ENCODE measurements at places on chromosomes 12 and 14. TPM values are rescaled to one million over a fixed set of nuclear protein-coding genes. Genes with fewer than 3 reads are reported as not detected.

DNA sequence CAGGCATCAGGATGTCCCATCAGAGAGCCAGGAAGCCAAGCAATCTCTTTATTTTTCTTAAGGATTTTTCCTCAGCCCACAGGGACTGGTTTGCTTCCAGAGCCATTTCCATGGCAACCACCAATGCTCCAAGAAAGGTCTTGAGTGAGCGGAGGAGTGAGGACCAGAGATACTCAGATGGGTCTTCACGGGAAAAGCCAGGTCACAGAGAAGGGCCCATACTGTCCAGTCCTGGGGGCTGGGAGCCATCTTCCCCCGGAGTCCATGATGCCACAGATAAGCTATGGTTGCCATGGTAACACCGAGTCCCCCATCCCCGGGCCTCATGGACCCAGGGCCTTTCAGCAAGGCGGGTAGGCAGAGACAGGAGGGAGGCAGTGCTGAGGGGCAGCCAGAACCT, 28.6 kb downstream of the CMKLR1 start:
- no peak for DNase-seq

- DNase-seq, result no peak
Observed at GRCh38 chr12:32148372-32148771, 41.7 kb downstream of the BICD1 start.

GRCh38 chr12:12839873-12840579, 26.9 kb downstream of the DDX47 start:
- no peak for DNase-seq

The OR4K17 gene
- polyA plus RNA-seq, result 0.03 TPM

DNA sequence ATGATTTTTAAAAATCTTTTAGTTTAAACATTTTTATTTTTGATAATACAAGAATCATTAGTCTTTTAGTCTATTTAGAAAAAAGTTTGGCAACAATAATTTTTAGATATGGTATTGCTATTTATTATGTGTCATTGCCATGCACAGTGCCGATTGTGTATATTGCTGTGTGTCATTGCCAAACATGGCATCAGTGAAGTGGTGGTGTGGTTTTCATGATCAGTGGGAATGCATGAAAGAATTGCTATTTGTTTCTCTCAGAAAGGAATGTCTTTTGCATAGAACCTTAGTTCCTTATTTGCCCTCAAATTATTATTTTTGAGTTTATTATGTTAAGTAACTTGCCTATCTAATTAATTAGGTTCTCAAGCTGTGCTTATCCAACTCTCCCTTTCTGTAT, 397.5 kb upstream of the PDE3A start:
- no peak for DNase-seq

The MMP14 gene
- polyA plus RNA-seq, result 157 TPM

- DNase-seq, result no peak
Observed at GRCh38 chr14:74988131-74988530, 14.6 kb upstream of the EIF2B2 start.

DNA sequence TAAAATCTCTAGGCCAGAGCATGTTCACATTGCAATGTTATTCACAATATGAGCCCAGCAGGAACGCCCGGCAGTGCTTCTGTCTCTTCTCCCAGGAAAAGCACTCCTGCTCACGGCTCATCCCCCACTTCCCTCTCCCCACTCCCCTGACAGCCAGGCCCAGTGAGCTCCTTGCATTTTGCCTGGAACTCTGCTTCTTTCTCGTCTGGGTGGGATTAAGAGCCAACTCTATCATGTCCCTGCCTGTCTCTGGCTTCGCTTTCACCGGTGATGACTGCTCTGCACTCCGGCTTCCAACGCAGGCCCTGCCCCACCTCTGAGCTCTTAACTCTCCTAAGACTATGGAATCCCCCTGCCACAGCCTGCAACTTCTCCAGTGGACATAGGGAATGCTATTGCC, 2.5 kb downstream of the PLEK2 start:
- no peak for DNase-seq

- DNase-seq, result no peak
Observed at GRCh38 chr14:106831322-106831720, 1304.9 kb downstream of the TMEM121 start.

DNA sequence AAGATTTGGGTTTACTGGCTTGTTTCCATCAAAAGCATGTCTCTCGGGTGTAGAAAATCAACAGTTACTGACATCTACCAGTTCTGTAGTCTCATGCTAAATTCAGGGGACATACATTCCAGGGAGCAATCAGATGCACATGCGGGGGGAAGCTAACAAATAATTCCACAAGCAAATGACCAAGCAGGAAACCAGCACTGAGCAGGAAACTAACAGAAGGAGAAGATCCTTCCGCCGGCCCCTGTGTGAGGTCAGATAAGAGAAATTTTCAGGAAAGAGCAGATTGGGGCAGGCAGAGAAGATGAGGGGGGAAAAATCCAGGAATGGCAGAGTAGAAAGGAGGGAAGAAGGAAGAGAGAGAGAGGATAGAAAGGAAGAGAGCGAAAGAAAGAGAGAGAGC, 127.6 kb upstream of the TMCC3 start:
- DNase-seq, result no peak

The KIF26A gene
- polyA plus RNA-seq, result 7.2 TPM

The NEUROD4 gene
- not detected for polyA plus RNA-seq

The CELA1 gene
- polyA plus RNA-seq, result not detected

The SERPINA5 gene
- polyA plus RNA-seq, result not detected

DNA sequence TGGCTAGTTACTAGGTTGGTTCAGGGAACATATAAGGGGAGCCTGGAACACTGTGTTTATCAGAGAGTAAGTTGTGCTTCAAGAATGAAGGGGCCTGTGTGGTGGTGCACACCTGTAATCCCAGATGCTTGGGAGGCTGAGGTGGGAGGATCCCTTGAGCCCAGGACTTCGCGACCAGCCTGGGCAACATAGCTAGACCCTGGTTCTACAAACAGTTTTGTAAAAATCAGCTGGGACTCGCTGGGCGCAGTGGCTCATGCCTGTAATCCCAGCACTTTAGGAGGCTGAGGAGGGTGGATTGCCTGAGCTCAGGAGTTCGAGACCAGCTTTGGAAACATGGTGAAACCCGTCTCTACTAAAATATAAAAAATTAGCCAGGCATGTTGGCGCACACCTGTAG, 42.1 kb upstream of the GPR132 start:
- DNase-seq, result no peak

The CLEC2A gene
- polyA plus RNA-seq, result not detected

DNA sequence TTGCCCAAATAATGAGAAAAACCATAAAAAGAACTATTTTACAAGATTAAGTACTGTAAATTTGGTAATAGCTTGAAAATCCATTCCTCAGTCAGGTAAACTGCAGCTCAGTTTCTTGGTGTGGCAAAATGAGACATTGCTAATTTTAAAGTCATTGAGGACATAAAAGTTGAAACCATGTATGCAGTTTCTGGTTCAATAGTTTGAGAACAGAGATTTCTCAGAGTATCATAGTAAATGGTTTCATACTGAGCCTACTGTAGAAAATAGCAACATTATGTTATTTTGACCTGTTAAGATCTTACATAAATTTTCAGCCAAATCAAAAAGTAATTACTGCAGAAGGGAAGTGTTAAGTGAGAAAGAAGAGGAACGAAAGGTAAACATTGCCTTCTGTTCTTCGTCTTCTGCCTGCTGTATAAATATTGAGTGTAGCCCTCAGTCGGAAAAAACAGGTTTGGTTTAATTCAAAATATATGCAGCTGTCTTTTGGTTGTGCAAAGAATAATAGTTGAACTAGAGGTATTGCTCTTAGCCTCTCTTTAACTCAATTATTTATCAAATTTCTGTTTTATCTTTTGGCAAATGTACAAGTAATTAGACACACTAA, 119.6 kb downstream of the SYNE2 start:
- DNase-seq, result no peak

- DNase-seq, result no peak
Observed at GRCh38 chr12:91161009-91161408, 21.6 kb downstream of the DCN start.

The SALL2 gene
- polyA plus RNA-seq, result 10.5 TPM

GRCh38 chr14:59374048-59374447, 91.1 kb downstream of the GPR135 start:
- DNase-seq, result no peak

GRCh38 chr14:46198676-46199075, 452.9 kb downstream of the RPL10L start:
- DNase-seq, result no peak

The KRT74 gene
- polyA plus RNA-seq, result not detected

The POLE2 gene
- 9.3 TPM for polyA plus RNA-seq

The REP15 gene
- 0.90 TPM for polyA plus RNA-seq

GRCh38 chr14:81447021-81447764, 47.1 kb upstream of the STON2 start:
- no peak for DNase-seq

GRCh38 chr14:45902241-45902640, 649.2 kb upstream of the MIS18BP1 start:
- DNase-seq, result no peak

DNA sequence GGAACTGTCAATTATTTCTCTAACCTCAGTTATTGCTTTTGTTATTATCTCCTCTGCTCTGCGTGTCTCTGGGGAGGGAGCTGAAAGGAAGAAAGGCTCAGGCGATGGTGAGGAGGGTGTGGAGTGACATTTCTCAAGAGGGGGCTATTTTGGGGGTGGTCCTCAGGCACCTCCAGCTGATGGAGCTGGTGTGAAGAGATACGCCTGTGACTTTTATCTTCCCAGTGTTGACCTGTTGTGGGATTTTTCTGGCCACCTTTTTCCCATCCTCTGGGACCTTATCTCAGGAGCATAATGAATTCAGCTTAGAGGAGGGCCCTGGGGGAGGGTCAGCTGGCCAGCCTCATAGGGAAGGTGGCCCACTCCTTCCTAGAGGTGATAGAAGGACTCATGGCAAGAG, 26.4 kb downstream of the KCNA5 start:
- no peak for DNase-seq

DNA sequence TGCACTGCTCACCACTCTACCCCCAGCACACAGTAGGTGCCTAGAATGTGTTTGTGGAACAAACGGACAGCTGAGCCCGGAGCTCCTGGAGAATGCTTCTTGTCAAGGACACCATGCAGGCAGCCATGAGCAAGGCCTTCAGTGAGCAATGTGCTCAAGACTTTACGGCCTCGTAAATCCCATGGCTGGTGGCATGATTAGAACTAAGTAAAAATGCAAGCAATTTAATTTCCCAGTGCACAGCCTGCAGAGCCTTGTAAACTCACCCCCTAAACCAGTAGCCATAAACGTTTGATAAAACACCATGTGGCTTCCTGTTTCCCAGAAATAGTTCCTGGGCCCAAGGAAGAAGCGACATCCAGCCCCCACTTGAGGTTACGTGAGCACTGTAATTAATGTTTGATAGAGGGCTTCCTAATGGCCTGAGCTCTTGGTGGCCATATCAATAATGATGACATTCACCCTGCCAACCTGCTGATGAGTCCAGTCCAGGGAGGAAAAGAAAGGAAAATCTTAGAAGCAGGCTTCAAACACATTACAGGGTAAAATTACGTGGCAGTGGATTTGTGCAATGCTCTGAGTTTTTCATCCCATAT, 36.4 kb upstream of the FICD start:
- no peak for DNase-seq

DNA sequence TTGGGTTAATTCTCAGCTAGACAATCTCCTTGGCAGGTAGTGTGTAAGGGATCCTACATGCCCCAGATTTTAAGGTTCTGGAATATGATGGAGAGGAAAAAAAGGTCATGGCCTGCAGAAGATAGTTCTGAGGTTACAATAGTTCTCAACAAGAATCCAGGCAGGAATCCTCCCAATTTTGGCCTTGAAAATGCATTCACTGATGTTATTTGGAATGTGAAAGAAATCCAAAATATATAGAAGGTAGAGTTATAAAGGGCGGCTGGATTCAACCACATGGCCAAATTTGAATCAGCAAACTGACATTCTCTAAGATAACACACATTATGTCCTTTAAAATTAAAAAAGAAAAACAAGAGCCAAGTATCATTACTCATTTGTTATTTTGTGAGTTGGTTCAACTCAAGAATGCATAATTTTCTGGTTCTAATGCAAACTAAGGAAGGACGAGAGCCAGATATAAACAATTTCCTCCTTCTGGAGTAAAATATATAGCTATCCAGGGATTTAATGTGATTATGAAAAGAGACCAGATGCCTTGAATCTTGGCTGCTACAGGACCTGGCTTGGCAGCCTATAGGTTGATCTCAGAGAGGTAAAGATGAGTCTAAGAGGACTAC, 177.0 kb upstream of the G2E3 start:
- DNase-seq, result no peak

The NPAS3 gene
- polyA plus RNA-seq, result 4.0 TPM

The PTHLH gene
- 1.4 TPM for polyA plus RNA-seq

The CCDC196 gene
- polyA plus RNA-seq, result not detected

DNA sequence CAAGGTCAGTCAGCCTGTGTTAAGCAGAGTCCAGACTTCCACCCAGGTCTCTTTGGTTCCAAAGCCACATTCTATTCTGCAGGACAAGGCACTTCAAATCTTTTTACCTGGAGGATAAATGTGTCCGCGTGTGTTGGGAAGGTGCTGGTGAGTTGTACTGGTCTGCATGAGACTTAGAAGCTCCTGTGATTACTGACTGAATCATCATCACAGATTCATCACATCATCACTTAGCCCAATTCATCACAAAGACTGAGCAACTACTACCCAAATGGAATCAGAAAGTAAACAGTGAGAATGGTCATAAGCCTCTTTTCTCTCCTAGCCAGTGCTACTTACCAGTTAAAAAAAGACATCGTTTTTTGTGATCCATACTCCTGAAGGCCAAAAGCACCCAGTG, 5.3 kb downstream of the SLC15A5 start:
- DNase-seq, result no peak

DNA sequence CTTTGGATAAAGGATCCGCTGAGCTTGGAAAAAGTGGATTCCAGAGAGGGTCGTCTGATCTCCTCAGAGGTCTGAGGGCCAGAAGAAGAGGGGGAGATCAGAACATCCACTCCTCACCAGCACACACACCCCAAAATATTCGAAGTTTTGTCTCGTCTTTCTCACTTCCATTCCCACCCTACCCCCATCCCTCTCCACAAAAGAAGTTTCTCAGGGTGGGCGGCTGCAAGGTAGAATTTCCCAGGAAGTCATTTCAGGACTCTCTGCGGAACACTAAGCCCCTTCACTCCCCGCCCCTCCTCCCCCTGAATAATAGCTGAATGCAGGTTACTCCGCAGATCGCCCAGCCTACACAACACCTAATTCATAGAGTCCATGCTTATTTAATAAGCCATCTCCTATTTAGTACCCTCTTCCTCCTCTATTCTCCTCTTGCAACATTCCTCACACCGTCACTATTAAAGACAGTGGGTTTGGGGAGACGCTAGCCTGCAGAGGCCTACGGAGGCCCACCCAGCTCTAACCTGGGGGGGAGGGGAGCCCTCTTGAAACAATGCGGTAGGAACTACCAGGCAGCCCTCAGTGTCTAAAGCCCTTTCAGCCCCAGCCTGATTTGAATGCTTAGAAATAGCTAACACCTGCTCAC, 649 bp upstream of the SALL2 start:
- DNase-seq, result no peak

Measured in forelimb muscle (tissue), 1 donor.